ENCODE measurements at places on chromosomes 2 and 18. TPM values are rescaled to one million over a fixed set of nuclear protein-coding genes. Genes with fewer than 3 reads are reported as not detected.

MDH1B gene
- total RNA-seq = 0.42 TPM

TMEM198 gene
- total RNA-seq = 4.6 TPM

- no peaks in the 10 kb centered on the region for H3K36me3 ChIP-seq
- no peak for DNase-seq
- no peak overlapping the region for H3K27ac ChIP-seq
- peaks cover 3% of the 10 kb centered on the region for H3K4me1 ChIP-seq
Measured at GRCh38 chr2:202154613-202155012, 81.6 kb downstream of the KIAA2012 start.

DNA sequence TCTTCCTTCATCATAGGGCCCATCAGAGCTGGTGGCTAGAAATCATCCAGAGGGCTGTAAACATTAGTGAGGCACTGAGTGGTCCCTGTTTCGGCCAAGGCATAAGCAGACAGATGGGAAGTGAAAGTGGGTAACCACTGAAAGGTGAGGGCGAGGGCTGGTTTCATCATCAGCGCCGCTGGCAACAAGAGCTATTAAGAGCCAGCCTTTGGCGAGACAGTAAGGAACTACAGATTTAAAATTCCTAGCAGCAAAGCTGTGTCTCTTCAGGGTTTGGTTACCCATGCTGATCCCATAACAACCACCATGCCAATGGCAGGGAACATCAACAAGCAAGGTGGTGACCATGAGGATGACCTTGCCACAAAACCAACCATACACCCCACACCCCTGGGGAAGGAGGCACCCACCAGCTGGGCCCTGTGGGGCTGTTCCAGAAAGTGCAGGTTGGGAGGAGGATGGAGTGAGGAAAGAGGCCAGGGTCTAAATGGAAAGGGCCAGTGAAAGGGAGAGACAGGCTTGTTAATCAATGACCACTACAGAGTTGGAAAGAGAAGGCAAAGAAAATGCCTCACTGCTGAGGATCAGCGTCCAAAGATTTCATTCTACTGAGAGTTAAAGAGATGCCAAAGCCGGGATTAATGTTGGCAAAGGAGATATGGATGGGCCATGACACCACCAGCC is 9.0 kb upstream of the SLC20A1 start:
- no peaks in the 10 kb centered on the region for H3K27me3 ChIP-seq
- H3K27ac ChIP-seq = no peak overlapping the region
- H3K4me3 ChIP-seq = no peak overlapping the region
- no peaks in the 10 kb centered on the region for H3K36me3 ChIP-seq

DNA sequence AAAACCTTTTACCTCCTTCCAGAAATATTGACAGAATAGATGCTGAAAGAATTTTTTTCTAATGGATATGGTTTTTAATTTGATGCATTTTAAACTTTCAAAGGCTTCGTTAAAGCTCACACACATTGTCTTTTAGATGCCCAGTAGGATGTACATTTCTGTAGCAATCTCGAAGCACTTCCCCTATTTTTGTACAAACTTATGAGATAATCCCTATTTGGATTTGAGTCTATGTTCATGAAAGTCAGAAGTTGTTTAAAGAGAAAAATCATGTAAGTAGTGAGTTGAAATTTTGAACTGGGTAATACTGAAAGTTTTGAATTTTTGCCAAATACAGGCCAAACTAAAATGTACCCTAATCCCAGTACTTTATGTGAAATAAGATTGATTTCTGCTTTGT is 38.1 kb upstream of the MMADHC start:
- H3K4me3 ChIP-seq = no peak overlapping the region
- H3K36me3 ChIP-seq = no peaks in the 10 kb centered on the region
- no peak for DNase-seq
- no peaks in the 10 kb centered on the region for H3K4me1 ChIP-seq
- H3K27me3 ChIP-seq = no peaks in the 10 kb centered on the region

GRCh38 chr2:148926291-148926961 is 51.4 kb downstream of the KIF5C start:
- no peak overlapping the region for H3K27ac ChIP-seq
- no peaks in the 10 kb centered on the region for H3K27me3 ChIP-seq
- peak; percentile 70 for DNase-seq

IL1R2 gene
- total RNA-seq = 2.5 TPM

NYAP2 gene
- total RNA-seq = not detected

GRCh38 chr2:102460467-102460866 is 12.6 kb upstream of the SLC9A4 start:
- no peak overlapping the region for H3K27ac ChIP-seq
- no peak overlapping the region for H3K4me3 ChIP-seq
- no peaks in the 10 kb centered on the region for H3K36me3 ChIP-seq
- no peaks in the 10 kb centered on the region for H3K27me3 ChIP-seq
- DNase-seq = peak; percentile 8
- no peaks in the 10 kb centered on the region for H3K4me1 ChIP-seq

DNA sequence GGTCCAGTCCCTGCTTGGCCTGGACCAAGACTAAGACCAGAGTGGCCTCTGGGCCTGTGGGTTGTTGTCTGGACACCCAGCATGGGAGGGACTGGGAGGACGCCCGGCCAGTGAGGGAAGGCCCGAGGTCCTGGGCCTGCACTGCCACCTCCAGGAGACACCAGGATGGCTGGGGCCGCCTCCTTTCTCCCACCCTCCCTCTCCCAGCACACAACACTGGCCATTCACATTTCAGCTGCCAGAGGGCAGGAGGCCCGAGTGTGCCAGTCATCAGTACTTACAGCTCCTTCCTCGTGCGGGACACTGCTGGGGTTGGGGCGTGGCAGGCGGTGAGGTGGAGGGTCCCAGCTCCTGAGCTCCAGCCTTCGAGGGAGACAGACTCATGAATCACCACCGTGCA is 133.5 kb downstream of the ASB1 start:
- no peaks in the 10 kb centered on the region for H3K36me3 ChIP-seq
- H3K4me3 ChIP-seq = no peak overlapping the region
- no peaks in the 10 kb centered on the region for H3K4me1 ChIP-seq
- no peak for DNase-seq

GRCh38 chr2:233563663-233564430 is 2.7 kb downstream of the USP40 start:
- H3K27ac ChIP-seq = no peak overlapping the region
- DNase-seq = no peak
- no peak overlapping the region for H3K4me3 ChIP-seq
- no peaks in the 10 kb centered on the region for H3K27me3 ChIP-seq
- H3K36me3 ChIP-seq = peaks cover 12% of the 10 kb centered on the region

DNA sequence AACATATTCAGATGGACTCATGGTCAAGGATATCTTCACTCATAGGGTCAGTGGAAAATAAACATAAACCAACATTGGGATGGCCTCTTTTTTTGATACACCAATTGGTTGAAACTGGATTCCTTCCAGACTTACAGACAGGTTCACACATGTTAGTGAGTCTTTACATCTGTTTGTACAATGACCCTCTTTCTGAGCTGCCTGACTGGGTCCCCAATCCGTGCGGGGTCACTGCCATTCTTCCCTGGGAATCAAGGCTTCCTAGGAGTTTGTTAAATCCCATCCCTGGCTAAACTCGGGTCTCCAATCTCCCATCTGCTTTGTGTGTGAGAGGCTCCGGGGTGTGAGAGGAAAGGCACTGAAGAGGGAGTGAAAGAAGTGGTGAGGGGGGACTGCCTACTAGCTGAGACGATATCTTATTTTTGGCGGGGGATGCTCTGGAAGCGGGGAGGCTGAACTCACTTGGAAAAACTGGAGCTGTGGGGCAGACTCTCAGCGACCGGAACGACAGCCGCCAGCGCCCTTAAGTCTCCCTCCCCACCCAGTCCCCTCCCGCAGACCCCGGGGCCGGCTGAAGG is 487 bp downstream of the STARD6 start:
- no peaks in the 10 kb centered on the region for H3K27me3 ChIP-seq
- peak overlapping the region; percentile 42 for H3K27ac ChIP-seq
- H3K36me3 ChIP-seq = no peaks in the 10 kb centered on the region
- DNase-seq = peak; percentile 92
- H3K4me3 ChIP-seq = peak overlapping the region; percentile 77

DNA sequence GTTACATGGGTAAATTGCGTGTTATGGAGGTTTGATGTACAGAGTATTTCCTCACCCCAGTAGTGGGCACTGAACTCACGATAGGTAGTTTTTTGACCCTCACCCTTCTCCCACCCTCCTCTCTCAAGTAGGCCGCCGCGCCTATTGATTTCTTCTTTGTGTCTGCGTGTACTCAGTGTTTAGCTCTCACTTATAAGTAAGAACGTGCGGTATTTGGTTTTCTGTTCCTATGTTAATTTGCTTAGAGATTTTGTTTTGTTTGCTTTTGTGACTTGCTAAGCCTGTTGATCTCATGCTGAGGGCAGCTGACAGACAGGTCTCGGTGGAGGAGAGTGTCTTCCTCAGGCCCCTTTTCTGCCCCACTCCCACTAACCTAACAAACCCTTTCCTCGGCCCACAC is 36.2 kb downstream of the ACOXL start:
- H3K4me3 ChIP-seq = no peak overlapping the region
- peak; percentile 84 for DNase-seq
- H3K27ac ChIP-seq = no peak overlapping the region
- H3K36me3 ChIP-seq = no peaks in the 10 kb centered on the region
- no peaks in the 10 kb centered on the region for H3K27me3 ChIP-seq

ABCG5 gene
- not detected for total RNA-seq

GRCh38 chr18:75344161-75344560 is 83.3 kb downstream of the SMIM21 start:
- no peak overlapping the region for H3K4me3 ChIP-seq
- H3K36me3 ChIP-seq = no peaks in the 10 kb centered on the region
- H3K4me1 ChIP-seq = no peaks in the 10 kb centered on the region
- DNase-seq = peak; percentile 45

FEV gene
- total RNA-seq = not detected

BCL11A gene
- 11.3 TPM for total RNA-seq

DIS3L2 gene
- 16.1 TPM for total RNA-seq

DNA sequence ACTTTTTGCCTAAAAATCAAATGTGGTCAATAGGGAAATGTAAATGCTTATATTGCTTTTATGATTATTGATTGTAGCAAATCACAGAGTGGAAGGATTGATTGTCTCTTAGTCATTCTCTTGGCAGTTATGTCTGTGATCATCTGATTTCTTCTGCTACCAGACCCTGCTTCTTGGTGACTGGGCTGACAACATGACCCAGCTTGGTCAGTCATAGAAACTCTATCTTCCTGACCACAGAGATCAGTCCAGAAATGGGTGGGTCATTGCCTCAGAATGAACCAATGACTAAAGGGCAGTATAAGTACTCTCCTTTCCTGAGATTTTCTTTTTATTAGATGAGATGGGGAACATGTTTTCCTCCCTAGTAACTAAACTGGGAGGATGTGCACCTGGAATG is 87.6 kb downstream of the MAIP1 start:
- no peak overlapping the region for H3K27ac ChIP-seq
- H3K36me3 ChIP-seq = no peaks in the 10 kb centered on the region
- no peaks in the 10 kb centered on the region for H3K27me3 ChIP-seq
- H3K4me1 ChIP-seq = no peaks in the 10 kb centered on the region
- no peak overlapping the region for H3K4me3 ChIP-seq

DNA sequence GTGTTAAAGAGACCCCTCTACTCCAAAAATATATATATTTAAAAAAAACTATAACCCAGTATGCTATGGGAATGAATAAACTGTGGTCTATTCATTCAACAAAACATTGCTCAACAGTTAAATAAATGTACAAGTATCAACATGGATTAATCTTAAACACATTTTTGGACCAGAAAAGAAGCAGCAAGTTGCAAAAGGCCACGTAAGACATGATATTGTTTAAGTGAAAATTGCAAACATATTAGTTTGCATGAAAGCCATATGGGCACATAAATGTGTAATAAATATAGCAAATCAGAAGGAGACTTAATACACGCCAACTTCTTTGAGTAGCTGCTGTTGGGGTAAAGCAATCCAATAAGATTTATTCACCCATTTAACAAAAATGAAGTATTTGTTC is 321.5 kb downstream of the FBXO15 start:
- no peak overlapping the region for H3K27ac ChIP-seq
- H3K4me3 ChIP-seq = no peak overlapping the region
- DNase-seq = no peak
- no peaks in the 10 kb centered on the region for H3K27me3 ChIP-seq
- no peaks in the 10 kb centered on the region for H3K4me1 ChIP-seq
- no peaks in the 10 kb centered on the region for H3K36me3 ChIP-seq

DNA sequence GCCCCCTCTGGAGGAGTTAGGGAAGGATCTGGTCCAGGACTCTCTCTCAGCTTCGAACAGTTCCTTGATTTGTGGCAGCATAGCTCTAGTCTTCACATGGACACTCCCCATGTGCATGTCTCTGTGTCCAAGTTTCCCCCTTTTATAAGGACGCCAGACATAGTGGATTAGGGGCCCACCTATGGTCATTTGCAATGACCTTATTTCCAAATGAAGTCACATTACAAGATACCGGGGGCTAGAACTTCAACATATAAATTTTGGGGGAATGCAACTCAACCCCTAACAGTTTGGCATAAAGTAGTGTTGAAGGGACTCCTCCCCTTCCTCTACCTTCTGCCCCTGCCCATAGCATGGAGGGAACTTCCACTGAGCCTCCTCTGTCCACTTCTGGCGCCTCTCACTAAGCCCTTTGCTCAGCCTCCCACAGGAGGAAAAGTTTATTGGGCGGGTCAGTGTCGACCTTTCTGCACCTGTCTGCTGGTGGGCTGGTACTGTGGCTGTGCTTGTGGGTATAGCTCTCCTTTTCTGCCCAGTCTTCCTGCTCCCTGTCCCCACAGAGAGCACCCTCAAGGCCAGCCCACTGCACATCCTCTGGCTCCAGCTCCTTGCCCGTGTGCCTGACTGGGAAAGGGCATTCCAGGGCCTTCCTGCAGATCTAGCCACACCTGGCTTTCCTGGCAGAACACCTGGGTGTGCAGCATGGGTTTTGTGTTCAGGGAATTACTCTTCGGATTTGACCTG is 5.5 kb downstream of the FABP1 start:
- no peaks in the 10 kb centered on the region for H3K27me3 ChIP-seq
- no peak overlapping the region for H3K27ac ChIP-seq
- no peak for DNase-seq
- H3K4me1 ChIP-seq = no peaks in the 10 kb centered on the region

ALLC gene
- total RNA-seq = not detected

- peaks cover 8% of the 10 kb centered on the region for H3K36me3 ChIP-seq
- H3K27ac ChIP-seq = no peak overlapping the region
- DNase-seq = no peak
- H3K4me1 ChIP-seq = no peaks in the 10 kb centered on the region
- no peak overlapping the region for H3K4me3 ChIP-seq
- H3K27me3 ChIP-seq = no peaks in the 10 kb centered on the region
Measured at GRCh38 chr2:109402180-109402579, 211.6 kb downstream of the SEPTIN10 start.

- H3K4me3 ChIP-seq = no peak overlapping the region
- H3K27ac ChIP-seq = no peak overlapping the region
- no peaks in the 10 kb centered on the region for H3K27me3 ChIP-seq
- no peak for DNase-seq
- no peaks in the 10 kb centered on the region for H3K36me3 ChIP-seq
Measured at GRCh38 chr2:182252534-182252933, 174.3 kb downstream of the PDE1A start.

DNA sequence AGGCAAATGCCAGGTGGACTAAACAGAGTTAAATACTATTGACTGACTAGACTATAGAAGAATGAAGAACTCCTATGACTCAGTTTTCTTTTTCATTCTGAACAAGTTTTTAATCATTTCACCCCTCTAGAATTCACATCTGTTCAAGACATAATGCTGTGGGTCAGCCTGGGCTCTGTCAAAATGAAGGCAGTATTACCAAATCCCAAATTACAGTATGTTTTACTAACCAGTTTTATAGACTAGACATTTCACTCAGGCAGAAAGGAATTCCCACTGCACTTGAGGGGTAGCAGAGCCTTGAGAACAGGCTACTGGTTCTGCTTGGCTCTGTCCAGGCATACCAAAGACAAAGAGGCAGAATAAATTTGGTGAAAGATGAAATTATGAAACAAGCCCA is 511.7 kb downstream of the EPHA4 start:
- H3K4me1 ChIP-seq = no peaks in the 10 kb centered on the region
- no peak overlapping the region for H3K4me3 ChIP-seq
- no peak overlapping the region for H3K27ac ChIP-seq
- no peaks in the 10 kb centered on the region for H3K36me3 ChIP-seq
- no peak for DNase-seq
